ENCODE measurements at places on chromosomes 6 and 20. TPM values are rescaled to one million over a fixed set of nuclear protein-coding genes. Genes with fewer than 3 reads are reported as not detected.

Gene ZNF165
- total RNA-seq: 1.2 TPM

Gene LY6G6D
- not detected for total RNA-seq

Gene SNAP91
- 0.72 TPM for total RNA-seq

Gene RPN2
- 213 TPM for total RNA-seq

DNA sequence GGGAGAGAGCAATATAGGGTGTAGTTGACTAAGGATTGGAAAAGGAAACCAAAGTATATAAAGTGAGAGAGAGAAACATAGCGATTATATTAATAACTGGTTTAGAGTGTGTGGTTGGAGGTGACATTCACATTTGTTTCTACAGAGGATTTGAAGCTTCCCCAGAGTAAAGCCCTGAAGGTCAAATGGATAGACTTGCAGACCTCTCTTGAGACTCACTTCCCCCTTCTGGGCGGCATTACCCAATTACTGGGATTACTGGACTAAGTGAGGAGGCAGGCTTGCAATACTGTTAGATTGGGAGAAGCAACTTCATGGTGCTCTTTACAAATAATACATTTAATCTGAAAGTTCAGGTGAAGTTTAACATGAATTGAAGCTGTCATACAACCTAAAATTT lies 10.7 kb downstream of the FIG4 start:
- no peak for DNase-seq

DNA sequence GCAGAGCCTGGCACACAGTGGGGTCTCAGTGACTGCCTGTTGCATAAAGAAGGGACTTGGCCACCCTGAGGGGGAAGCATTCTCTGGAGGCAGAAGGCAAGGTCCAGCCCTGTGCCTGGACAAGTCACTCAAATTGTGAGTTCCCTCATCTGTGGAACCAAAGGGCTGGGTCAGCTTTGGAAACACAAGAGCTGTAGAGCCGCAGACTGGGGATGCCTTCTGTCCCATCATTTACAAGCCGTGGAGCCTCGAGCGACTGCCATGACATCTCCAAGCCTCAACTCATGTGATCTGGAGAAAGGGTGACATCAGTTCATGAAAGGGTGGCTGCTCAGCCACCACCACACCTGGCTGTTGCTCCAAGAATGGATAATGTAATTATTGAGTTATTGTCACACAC lies 20.4 kb upstream of the SIRPD start:
- no peak for DNase-seq

DNA sequence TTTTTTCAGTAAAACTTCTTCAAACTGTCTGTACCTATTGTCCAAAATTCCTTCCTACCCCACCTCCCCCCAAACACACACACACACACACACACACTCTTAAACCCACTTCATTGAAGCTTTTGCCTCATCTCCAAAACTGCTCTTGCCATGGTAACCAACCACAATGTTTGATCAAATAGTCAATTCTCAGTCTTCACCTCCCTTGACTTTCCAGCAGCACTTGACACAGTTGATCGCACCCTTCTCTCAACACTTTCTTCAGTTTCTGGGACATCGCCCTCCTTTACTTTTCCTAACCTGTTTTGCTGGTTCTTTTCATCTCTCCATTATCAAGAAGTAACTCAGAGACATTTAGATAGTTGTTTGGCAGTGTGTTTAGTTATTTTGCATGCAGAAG lies 71.5 kb upstream of the COL21A1 start:
- DNase-seq: no peak

DNA sequence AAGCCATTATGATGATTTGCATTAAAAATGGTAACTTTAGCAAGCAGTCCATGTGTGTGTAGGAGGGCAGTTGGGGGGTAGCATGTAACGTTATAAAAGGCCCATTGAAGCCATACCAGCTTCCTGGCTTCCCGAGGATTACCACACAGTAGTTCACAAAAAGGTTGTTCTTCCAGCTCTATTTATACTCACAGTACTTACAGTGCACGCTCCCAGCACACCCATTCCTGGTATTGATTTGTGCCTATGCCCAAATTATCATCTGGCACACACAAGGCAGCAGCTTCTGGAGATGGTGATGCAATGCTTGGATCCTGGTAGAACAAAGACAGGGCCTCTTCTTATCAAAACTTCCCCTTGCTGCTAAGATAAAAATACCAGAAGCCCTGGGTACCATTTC lies 436.8 kb downstream of the HAO1 start:
- DNase-seq: no peak

GRCh38 chr6:41763470-41763869 lies 16.2 kb downstream of the FRS3 start:
- peak; percentile 86 for DNase-seq

All from osteoblast (primary cell).